ENCODE measurements at places on chromosomes 3 and 15. TPM values are rescaled to one million over a fixed set of nuclear protein-coding genes. Genes with fewer than 3 reads are reported as not detected.

The AADACL2 gene
- not detected for total RNA-seq

The ERICH6 gene
- 0.19 TPM for total RNA-seq

The RPL35A gene
- 563 TPM for total RNA-seq

The EIF4E3 gene
- 54.7 TPM for total RNA-seq

The ISL2 gene
- not detected for total RNA-seq

- no peak for DNase-seq
Measured at GRCh38 chr3:58173669-58174398, 36.9 kb downstream of the DNASE1L3 start.

GRCh38 chr3:115999001-115999585 lies 375.8 kb downstream of the GAP43 start:
- DNase-seq, result no peak

DNA sequence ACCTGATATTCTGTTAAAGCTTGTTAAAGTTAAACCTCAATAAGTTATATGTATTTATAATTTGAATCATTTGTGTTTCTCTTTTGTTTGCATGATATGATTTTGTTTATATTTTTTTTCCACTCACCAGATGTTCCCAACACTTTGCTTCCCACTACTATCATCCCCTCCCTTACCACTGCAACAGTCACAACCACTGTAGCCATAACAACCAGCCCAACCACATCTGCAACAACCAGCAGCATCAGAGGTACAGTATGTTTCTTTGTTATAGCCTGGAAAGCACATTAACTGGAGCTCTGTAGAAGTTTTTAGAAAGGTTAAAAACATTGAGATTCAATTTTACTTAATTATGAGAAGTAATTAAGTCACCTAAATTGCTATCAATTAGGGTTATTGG lies 1011.9 kb downstream of the VGLL3 start:
- no peak for DNase-seq

GRCh38 chr3:111621535-111621934 lies 26.4 kb upstream of the ZBED2 start:
- no peak for DNase-seq

- no peak for DNase-seq
Measured at GRCh38 chr15:26504009-26504408, 268.9 kb downstream of the GABRB3 start.

- DNase-seq, result no peak
Measured at GRCh38 chr3:196886144-196886543, 18.4 kb downstream of the SENP5 start.
